ENCODE measurements at places on chromosomes 1 and 21. TPM values are rescaled to one million over a fixed set of nuclear protein-coding genes. Genes with fewer than 3 reads are reported as not detected.

The OR2L3 gene
- not detected for total RNA-seq

The HSD3B1 gene
- not detected for total RNA-seq

The ZBTB7B gene
- 5.9 TPM for total RNA-seq

The RHD gene
- total RNA-seq: 0.07 TPM

The B3GALT6 gene
- 41.1 TPM for total RNA-seq

The ERICH3 gene
- total RNA-seq: not detected

The PLPPR4 gene
- total RNA-seq: not detected

The OR6K3 gene
- not detected for total RNA-seq

The VHLL gene
- total RNA-seq: 0.77 TPM

The GPATCH4 gene
- total RNA-seq: 41.2 TPM

The ZFP69B gene
- 14.3 TPM for total RNA-seq
